ENCODE measurements at places on chromosomes 11 and 22. TPM values are rescaled to one million over a fixed set of nuclear protein-coding genes. Genes with fewer than 3 reads are reported as not detected.

DNA sequence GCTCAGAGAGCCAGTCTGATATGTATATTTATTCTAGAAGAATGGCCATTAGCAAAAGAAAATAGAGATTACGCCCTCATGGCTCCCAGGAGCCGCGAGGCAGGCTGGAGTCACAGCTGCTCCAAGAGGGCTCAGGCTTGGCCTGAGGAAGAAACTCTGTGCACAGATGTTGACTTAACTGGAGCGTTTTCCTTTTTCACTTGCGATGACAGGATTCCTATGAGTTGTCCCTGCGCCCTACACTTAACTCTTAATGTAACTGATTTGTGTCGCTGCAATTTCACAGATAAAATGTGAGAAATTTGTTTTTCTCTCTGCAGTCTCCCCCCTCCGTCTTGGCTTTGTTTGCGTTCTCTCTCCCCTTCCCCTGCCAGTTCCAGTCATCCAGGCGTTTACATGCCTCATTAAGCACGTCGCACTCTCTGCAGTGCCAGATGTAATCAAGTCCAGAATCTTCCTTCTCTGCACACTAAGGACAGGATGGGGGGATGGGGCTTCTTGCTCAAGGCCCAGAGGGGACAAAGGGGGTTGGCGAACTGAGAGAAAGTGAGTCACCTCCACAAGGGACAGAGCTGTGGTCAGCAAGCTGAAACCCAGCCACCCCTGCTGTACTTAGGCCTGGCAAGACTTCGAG is 1060.1 kb downstream of the NTM start:
- peak; percentile 2 for DNase-seq

SAA1 gene
- polyA plus RNA-seq: 0.31 TPM

DNA sequence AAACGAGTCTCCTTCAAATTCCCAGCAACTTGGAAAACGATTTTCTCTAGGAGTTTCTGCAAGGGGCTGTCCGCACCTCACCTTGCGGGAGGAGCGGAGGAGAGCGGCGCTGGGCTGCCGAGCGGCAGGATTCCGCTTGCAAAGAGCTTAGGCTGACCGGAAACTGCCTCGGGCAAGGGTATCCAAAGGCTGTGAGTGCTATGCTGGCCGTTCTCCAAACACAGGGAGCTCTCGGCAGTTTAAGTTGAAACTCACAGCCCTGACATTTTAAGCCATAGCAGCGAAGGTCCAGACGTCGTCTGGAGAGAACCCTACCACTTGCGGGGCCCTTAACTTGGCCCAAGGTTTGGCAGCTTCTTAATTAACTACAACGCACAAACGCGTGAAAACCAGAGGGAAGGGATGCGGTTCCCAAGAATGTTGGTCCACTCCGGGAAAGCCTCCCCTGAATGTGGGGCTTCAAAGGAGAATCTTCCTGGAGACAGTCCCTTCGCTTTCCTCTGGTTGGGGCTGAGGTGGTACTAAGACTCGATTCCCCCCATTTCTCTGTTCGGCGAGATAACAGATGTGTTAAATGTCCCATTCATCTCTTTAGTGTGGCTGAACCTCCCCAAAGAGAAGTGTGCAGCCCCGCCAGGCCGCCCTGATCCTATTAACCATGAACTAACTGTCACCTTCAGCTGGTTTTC is 1.1 kb upstream of the DBX1 start:
- peak; percentile 13 for DNase-seq

GRCh38 chr11:128705124-128705920 is 11.4 kb downstream of the FLI1 start:
- no peak for DNase-seq

- DNase-seq: no peak
Observed at GRCh38 chr11:2675540-2675939, 24.3 kb downstream of the KCNQ1OT1 start.

TRAPPC4 gene
- 166 TPM for polyA plus RNA-seq

GRIA4 gene
- 20.8 TPM for polyA plus RNA-seq

- DNase-seq: no peak
Observed at GRCh38 chr11:64287676-64288352, 2.2 kb downstream of the GPR137 start.

Measured in cardiac muscle cell (in vitro differentiated cells and primary cell).